ENCODE measurements at places on chromosomes 11 and 22.

DNA sequence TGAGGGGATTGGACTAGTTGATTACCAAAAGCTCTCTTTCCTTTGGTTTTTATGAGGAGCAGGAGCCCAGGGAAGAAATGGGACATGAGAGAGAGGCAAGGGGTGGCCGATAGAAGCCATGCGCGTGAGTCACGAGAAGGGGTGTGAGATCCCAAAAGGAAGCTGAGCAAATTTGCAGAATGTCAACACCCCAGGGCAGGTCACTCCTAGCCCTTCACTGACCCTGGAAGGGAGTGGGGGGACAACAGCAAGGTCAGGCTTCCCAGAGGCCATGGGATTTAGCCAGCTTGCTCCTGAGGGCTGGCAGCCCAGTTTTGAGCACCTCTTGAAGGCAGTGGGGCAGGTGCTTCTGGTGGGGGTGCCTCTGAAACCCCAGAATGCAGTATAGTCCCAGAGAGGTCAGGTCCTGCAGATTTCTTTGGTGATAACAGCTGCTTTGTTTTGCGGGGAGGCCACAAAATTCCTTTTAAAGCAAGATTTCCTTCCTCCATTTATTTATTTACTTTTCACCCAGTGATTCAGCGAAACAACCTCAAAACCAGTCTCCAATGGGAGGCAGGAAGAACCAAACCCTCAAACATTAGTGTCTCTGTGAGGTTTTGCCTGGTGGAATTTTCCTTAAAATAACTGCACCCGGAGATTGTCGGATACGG lies 40.1 kb upstream of the TIMP3 start:
- no peak for DNase-seq

DNA sequence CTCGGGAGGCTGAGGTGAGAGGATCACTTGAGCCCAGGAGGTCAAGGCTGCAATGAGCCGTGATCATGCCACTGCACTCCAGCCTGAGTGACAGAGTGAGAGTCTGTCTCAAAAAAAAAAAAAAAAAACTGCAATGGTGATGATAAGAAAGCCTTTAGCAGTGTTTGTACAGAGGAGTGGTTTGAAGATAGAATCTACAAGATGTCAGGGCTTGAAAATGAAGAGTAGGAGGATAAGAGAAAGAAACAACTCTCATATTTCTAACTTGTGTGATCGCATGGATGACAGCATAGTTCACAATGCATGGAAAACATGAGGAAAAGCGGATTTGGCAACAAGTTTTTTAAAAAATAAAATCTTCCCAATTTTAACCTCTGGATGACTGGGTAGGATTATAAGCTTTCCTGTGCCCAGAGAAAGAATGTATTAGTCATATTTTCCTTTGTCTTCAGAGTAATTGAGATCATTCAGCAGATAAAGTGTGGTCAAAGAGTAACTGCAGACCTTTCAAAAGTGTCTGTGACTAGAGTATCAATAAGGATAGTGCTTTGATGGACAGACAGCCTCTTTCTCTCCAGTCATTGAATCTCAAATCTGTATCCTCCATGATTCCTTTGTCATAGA lies 328.1 kb downstream of the CASP12 start:
- no peak for DNase-seq

- DNase-seq: no peak
Observed at GRCh38 chr11:105988197-105988596, 33.8 kb downstream of the MSANTD4 start.

DNA sequence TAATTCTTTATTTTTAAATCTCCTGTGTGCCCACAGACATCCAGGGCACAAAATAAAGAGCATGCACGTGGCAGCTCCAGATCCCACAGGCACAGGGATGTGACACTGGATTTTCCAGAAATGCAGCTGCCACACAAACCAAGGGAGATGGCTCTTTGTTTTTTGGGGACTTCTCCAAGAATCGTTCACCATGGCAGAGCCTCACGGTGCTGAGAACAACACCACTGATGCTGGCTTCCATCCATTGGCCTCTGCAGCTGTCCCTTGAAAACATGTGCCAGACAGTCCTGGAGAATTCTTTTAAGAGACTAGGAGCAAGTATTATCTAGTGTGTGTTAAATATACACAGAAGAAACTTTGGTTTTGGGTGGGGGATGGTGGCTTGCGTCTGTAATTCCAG lies 108.4 kb upstream of the SLC22A12 start:
- DNase-seq: no peak

DNA sequence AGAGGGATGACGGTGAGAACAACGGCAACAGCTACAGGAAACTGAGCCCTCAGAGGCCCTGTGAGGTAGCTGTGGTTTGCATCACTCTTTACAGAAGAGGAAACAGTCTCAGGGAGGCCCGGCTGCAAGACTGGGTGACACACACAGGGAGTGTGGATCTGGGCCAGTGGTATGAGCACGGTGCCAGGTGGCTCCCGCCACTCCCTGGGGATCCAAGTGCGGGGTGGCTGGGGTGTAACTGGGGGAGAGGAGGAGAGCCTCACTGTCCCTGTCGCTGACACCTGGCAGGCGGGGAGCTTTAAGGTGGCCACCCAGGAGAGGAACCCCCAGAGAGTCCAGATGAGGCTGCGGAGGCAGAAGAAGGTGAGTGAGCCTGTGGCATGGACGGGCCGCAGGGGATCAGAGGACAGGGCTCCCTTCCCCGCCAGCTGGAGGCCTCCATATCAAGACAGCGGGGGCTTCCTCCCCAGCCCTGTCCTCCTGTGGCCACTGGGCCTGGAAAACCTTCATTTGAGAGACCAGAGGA lies 5.6 kb downstream of the RGL4 start:
- DNase-seq: peak; percentile 73

GRCh38 chr11:31816468-31817053 lies 5.4 kb upstream of the PAX6 start:
- DNase-seq: no peak

- no peak for DNase-seq
Observed at GRCh38 chr11:69381681-69382130, 87.8 kb downstream of the MYEOV start.

GRCh38 chr11:45379162-45379863 lies 93.2 kb upstream of the SYT13 start:
- no peak for DNase-seq

Measured in activated CD4-positive, alpha-beta T cell treated with anti-CD3 and anti-CD28 coated beads for 4 hours (primary cell).